ENCODE measurements at places on chromosomes 11 and 22.

- DNase-seq: peak; percentile 11
These were observed 536.6 kb downstream of the SOX6 start for GRCh38 chr11:15819679-15820286.

DNA sequence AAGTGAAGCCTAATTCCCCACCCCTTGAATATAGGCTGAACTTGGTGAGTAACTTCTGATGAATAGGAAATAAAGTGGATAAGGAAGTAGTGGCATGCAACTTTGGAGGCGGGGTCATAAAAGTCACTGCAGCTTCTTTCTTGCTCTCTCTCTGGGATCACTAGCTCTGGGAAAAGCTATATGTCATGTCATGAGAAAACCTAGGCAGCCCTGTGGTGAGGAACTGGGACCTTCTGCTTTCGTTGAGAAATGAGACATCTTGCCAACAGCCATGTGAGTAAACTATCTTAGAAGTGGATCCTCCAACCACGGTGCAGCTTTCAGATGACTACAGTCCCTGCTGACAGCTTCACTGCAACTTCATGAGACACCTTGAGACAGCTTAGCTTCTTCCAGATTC is 15.7 kb downstream of the ZNF214 start:
- no peak for DNase-seq

- DNase-seq: no peak
These were observed 42.6 kb downstream of the FLRT1 start for GRCh38 chr11:64078284-64078683.

- no peak for DNase-seq
These were observed 18.7 kb downstream of the SYNGR1 start for GRCh38 chr22:39368461-39368911.

DNA sequence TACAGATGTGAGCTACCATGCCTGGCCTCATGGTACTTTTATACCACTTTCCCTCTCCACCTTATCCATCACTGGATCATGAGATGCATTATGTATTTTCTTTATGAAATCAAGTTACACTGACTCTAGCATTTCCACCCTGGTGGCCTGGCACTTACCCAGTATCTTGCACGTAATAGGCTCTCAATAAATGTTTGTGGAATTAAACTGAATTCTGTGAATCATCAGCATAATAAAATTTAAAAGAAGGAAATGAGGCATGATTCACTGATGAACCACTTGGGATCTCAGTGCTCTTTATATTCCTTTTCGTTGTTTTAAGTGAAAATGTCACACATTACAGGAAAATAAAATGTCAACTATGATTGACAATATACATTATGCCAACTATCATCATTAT is 25.1 kb downstream of the ADM start:
- no peak for DNase-seq

DNA sequence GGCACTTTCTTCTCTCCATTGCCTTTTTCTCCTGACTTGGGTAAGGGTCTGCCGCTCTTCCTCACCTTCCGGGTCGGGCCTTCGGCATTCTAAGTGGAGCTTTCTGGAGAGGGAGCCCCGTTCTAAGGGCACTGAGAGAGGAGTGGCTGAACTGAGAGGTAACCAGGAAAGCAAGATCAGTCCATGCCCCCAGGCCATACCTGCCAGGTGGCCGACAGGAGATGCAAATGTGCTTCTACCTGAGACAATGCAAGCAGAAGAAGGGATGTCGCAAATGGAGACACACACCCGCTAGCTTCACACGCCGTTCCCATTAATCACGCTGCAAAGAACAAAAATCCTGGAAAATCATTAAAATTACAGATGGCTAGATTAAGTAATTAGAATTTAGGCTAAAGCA is 156.4 kb upstream of the TBCEL start:
- DNase-seq: no peak

- no peak for DNase-seq
These were observed 18.6 kb upstream of the OR56A3 start for GRCh38 chr11:5923427-5923776.

DNA sequence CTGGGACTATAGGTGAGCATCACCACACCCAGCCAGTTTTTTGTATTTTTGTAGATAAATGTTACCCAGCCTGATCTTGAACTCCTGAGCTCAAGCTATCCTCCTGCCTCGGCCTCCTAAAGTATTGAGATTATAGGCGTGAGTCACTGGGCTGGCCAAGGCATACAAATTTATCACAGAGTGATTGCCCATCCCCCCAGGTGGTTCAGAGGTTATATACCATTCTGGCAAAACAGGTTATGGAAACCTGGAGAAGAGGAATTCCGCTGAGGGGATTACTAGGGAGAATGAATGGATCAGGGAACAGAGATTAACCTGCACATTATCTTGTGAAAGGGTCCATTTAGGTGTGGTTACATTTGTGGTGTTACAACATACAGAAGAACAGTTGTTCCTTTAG is 8.1 kb downstream of the ATG13 start:
- DNase-seq: no peak

GRCh38 chr22:49237703-49238102 is 590.0 kb downstream of the BRD1 start:
- no peak for DNase-seq

DNA sequence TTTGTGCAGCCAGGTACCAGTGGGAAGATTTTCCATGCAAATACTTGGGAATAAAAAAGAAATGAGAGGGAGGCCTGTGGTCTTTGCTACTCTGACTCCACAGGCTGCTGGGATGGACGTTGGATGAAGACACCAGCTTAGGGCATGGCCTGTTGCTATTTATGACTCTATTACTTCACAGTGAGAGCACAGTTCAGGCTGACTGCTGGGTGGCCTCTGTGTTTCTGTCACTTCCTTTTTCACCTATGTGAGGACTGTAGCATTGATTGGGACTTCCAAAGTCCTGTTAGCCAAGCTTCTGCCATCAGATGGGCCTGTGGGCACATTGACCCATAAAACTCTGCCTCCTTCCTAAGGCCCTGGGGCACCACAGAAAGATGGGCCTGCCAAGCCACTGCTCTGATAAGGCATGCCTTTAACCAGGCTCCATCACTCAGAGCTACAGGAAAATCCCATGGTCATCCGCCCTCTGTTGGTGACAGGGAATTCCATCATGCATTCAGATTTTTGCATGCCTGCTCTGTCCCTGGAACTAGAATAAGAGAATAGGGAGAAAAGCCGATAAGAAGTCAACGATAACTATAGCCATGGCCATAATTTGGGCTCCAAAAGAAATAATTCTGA is 64.6 kb downstream of the KCNJ1 start:
- DNase-seq: no peak

GRCh38 chr22:49462795-49463194 is 364.9 kb downstream of the BRD1 start:
- DNase-seq: peak; percentile 2

GRCh38 chr11:61911128-61911700 is 6.2 kb downstream of the RAB3IL1 start:
- no peak for DNase-seq

All from immature natural killer cell (primary cell).